ENCODE measurements at places on chromosomes 6 and 20.

DNA sequence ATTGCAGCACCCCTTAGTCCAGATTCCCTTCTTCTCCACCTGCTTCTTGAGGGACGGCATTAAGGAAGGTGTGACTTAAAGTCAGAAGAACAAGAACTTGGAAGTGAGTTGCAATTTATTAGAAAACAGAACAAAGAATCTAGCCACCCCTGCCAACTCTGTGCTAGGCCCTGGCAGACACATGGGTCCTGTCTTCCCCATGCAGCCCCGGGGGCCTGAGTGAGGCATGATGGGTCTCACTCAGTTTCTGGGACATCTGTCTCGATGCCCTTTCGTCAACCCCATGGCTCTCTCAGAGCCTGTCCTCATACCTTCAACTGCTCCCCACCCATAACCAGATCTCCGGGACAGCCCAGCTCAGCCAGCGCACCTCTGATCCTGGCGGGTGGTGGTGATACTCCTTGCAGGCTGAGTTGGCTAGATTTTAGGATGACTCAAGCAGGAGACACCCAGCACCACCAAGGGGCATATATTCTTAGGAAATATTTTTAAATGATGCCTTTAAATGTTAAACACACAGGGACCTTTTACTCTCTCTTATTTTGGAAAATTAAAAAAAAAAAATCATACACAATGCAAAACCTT lies 143.2 kb upstream of the RNF24 start:
- no peak for DNase-seq

GRCh38 chr6:45709781-45710220 lies 305.9 kb downstream of the CLIC5 start:
- DNase-seq: no peak

- DNase-seq: no peak
These were observed 440.3 kb upstream of the HS3ST5 start for GRCh38 chr6:114783083-114783482.

- no peak for DNase-seq
These were observed 401.6 kb upstream of the PLCB4 start for GRCh38 chr20:8667306-8667705.

DNA sequence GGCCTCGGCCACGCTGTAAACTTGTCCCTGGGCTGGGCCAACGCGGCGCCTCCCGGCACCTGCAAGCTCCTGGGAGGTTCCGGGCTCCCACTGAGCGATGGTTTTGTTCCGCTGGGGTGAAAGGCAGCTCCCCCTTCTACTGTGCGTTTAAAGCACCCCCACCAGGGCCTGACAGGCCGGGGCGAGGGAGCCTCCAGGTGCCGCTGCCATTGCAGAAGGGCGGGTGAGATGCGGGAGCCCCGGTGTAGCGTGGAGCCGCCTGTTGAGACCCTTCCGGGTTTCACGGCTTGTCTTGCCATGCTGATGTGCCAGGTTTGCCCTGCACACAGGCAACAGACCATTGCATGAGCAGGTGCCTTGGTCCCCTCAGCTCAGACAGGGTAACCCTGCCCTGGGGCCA lies 2.9 kb downstream of the COL20A1 start:
- no peak for DNase-seq

DNA sequence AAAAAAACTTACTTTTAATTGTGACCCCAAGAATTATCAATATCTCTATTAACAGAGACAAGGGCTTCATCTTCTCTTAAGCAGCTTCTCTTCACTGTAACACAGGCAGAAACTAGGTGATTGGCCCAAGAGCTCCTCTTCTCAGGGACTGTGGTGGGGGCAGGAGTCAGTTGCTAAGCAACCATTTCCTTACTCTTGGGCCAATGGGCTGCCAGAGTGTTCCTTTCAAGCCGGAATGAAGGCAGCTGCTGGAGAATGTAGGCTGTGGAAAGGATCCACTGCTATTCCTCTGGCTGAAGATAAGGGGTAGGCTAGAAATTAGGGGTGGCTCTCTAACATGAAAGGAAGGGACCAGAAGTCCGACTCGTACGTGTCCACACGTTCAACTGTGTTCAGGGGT lies at the start of gene SEL1L2:
Gene SEL1L2 (minus strand): TSS at position 150 of the 400 bp plus-strand sequence. CDS start 80 bp downstream, at position 70.
- no peak for DNase-seq
